Activated CD8-positive, alpha-beta memory T cell treated with anti-CD3 and anti-CD28 coated beads for 4 hours (primary cell): ENCODE measurements at places on chromosomes 1 and 21.

DNA sequence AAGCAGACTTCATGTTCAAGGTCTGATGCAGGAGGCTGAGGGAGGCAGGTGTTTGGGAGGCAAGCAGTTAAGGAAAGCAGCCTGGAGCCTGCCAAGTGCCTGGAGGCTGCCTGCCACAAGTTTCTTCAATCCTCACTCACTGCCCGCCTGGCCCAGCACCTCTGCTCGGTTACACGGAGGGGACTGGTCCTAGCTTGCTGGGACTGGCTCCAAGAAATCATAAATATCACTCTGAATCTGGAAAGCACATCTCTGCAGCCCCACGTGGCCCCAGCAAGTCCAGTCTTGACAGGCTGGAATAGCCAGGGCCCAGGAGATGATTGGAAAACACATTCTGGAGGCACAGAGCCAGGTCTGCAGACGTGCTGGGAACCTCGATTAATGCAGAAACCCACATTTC, 83.9 kb downstream of the BCAR3 start:
- DNase-seq = no peak

GRCh38 chr1:224427346-224427745, 7.3 kb downstream of the WDR26 start:
- no peak for DNase-seq

DNA sequence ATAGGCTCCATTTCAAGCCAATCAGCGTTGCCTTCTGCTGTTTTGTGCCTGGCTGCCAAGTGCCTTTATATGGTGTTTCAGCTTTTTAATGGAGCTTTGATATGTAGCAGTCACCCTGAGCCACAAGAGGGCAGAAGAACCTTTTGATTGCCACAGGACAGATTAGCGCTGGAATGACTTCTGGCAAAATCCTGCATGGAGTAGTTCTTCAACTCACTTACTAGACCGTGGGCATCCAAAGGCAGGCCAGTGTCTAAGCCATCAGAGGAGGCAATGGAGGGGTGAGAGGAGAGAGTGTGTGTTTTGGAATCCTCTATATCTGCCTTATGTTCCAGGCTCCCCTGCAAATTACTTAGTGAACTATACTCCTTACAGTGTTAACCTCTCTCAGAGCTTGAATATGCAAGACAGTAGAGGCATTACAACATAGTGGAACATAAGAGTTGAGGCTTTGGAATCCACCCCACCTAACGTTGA, 56.2 kb downstream of the ST3GAL3 start:
- DNase-seq = no peak

GRCh38 chr1:201999625-202000238, 10.7 kb upstream of the ELF3 start:
- DNase-seq = no peak

- no peak for DNase-seq
Observed at GRCh38 chr1:188427642-188428041, 1598.9 kb downstream of the PLA2G4A start.

DNA sequence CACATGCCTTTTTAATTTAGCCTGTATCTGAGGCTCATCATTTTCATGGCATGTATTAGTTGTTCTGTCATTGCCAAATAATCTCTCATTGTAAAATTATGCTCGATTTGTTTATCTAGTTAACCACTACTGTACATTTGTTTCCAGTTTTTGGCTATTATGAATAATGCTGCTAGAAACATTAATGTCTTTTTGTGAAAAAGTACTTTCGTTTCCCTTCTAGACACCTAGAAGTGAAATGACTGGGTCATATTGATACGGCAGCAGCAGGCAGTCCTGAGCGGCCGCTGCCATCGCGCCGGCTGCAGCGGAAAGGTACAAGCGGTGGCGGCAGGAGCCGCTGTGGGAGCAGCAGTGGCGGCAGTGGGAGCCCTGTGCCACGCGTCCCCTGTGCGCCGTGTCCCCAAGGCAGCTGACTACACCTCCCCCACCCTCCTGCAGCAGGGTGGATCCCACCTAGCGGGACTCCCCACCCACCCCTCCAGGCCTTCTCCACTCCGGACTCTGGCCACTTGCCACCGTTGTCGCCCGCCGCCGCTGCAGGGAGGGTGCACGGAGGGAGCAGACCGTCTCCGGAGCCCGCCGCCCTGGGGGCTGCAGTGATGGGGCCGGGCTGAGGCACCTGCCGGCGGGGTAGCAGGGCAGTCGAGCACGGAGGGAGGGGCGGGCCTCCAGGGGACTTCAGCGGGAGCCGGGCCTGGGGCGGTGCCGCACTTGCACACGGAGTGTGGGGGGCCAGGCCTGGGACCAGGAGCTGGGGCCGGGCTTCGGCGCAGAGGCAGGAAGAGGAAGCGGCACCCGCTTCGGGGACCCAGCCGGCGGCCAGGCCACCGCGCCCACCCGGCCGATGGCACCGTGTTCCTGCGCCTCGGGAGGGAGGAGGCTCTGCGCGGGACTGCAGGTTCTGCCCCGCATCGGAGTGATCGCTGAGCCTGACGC, 66.8 kb upstream of the RGS7 start:
- DNase-seq = no peak

DNA sequence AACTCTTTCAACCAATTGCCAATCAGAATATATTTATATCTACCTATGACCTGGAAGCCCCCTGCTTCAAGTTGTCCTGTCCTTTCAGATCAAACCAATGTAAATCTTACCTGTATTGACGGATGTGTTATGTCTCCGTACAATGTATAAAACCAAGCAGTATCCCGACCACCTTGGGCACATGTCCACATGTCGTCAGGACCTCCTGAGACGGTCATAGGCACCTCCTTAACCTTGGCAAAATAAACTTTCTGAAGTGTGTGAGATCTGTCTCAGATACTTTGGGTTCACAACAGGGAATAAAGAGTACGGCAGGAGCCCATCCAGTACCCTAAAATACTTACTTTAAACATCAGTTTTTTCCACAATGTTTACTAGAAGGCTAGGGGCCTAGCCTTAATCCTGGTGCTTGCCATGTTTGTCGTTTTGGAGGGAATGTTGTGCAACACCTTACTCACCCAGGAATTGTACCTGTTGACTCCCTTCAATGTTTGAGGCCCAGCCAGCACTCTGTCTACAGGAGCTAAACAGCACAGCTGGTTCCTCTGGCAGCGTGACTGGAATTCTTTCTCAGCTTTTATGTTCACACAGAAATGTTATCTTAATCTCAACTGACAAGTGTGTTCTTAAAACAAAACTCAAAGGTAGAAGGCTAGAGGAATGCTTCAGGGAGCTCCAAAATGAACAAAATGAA, 90.8 kb upstream of the USP25 start:
- no peak for DNase-seq

GRCh38 chr1:178619042-178619927, 105.8 kb upstream of the RALGPS2 start:
- DNase-seq = no peak

- DNase-seq = no peak
Observed at GRCh38 chr1:153395136-153395685, 4.3 kb upstream of the S100A8 start.

- DNase-seq = no peak
Observed at GRCh38 chr1:118717893-118718292, 270.2 kb downstream of the TBX15 start.

- DNase-seq = no peak
Observed at GRCh38 chr1:115426231-115426771, 88.3 kb upstream of the NGF start.

- DNase-seq = no peak
Observed at GRCh38 chr1:171113382-171113781, 22.7 kb downstream of the FMO3 start.

DNA sequence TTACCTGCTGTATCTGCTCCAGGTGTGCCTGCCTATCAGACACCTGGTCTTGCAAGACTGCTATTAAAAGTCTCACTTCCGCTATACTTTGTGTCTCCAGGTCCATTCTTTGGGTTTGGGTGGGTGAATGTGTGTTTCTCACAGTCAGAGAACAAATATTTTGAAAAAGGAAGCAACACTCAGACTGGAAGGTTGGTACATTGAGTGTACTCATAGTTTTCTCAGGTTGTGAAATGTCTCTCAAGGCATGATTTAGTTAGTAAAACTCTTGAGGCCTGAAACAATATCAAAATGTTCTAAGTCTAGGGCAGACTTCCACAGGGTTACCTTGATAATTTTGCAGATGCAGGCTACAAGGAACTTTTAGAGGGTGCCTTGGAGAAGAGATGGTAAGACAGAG, 429.9 kb upstream of the ZRANB2 start:
- DNase-seq = no peak

DNA sequence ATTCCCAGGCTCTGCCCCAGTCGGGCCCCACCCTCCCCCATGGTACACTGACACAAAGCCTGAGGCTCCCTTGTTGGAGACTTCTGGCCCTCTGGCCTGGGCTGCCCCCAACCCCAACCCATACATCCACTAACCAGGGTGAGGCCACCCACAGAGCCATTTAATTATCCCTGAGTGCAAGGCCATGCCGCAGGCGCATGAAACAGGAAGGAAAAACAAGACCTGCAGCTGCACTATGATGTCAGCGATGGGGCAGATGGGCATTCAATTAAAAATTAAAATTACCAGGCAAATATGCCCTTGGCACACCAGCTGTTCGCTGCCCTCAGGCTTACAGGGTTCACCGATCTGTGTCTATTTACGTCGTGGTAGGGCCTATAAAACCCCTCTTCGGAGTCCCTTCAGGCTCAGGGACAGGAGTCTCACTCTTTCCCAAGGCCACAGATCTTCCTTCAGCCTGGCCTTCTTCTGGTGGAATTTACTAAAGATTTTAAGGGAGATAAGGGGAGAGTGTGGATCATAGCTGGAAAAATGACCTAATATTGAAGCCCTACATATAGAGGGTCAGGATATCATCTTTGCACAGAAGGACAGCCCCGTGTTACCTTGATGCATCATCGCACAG, 29.6 kb upstream of the RGS16 start:
- DNase-seq = no peak

DNA sequence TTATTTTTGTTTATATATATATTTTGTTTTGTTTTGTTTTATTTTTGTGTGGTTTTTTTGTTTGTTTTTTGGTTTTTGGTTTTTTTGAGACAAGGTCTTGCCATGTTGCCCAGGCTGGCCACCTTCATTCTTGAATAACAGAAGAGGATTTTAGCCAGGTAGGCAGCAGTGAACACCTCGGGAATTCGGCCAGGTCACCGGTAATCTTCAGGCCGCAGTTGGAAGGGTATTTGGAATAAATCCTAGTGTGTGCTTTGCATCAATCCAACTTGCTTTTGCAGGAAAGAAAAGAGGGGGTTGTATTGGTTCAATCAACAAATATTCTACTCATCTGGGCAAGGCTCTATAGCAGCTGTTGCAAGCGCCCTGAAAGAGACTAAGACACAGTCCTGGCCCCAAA, 53.9 kb downstream of the MT1HL1 start:
- DNase-seq = no peak

GRCh38 chr1:194705123-194705854, 1518.9 kb upstream of the B3GALT2 start:
- no peak for DNase-seq

DNA sequence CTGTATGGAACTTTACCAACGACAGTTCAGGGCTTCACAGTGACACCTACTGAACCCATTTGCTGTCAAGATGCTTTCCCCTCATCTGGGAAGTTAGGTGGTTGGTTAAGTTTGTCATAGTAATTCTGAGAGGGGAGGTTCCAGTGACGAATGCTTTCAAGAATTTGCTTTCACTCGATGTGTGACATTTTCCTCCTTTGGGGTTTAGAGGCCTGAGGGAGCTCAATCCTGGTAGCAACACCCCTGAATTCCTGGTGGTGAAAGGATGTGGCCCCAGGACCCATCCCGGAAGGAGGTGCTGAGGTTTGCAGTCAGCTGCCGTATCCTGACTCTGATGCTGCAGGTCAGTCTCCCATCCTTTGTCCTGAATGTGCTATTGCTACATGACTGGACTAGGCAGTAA, 2.8 kb downstream of the PIGV start:
- no peak for DNase-seq

DNA sequence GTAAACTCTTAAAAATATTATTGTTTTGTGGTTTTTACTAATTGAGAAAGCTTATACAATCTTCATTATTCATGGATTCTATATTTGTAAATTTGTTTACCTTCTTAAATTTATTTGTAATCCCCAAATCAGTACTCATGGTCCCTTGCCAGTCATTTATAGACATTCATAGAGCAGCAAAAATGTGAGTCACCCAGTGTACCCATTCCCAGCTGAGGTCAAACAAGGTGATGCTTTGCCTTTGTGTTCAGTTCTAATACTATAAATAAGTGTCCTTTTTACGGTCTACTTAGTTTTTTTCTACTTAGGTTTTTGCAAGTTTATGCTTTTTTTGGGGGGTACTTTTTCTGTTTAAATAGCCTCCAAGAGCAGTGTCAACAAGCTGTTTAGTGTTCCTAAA, 36.1 kb downstream of the SORT1 start:
- DNase-seq = no peak

DNA sequence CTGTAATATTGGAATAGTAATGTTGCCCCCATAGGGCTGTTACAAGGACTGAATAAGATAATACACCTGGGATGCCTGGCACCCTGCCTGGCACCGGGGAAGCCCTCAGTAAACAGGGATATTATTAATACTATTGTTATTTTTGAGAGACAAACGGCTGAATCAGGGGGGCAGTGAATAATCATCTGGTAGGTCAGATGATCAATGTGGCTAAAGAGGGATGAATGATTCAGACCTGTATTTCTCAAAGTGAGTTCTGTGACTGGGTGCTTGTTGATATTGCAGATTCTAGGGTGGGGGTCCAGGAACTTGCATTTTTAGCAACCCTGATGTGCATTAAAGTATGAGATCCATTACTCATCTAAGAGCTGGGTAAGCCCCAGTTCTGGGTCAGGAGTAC, 46.2 kb upstream of the BCL10 start:
- DNase-seq = no peak

- no peak for DNase-seq
Observed at GRCh38 chr1:170678027-170678600, 14.2 kb downstream of the PRRX1 start.

DNA sequence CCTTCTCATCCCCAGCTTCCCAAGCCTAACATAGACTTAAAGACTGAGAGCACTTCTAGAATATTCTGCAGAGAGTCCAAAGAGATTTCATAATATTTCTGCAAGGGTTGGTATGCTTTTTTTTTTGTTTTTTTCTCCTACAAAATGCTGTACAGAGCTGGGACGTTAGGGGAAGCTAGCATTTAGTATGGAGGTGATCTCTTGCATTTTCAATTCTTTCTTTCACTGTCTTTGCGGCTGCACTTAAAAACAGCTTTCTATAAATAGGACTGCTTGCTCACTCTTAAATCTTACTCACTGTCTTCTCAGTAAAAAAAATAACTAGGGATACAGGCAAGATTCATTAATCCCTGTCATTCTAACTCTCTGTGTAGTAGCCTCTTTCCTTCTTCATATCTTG, 7.4 kb downstream of the DSCAM start:
- no peak for DNase-seq

- DNase-seq = no peak
Observed at GRCh38 chr1:234926264-234926558, 202.4 kb downstream of the TOMM20 start.

DNA sequence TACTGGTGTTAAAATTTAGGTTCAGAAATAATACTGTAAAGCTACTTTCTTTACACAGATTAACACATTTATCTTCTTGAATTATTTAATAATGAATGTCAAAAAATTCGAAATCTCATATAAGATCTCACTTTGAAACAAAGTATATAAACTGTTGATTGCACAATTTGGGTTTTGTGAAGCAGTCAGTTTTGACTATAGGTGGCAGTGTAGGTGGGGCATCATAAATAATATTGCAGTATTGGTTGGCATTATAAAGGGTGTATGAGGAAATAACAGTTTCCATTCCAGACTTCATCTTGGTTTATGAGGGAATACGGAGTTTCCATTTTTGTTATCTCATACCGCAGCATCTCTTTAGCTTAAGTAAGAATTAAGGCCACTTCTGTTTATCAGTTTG, 49.9 kb downstream of the SUCO start:
- DNase-seq = no peak

GRCh38 chr1:9797049-9797448, 26.7 kb downstream of the CLSTN1 start:
- DNase-seq = no peak
